ENCODE measurements at places on chromosomes 4 and X.

DNA sequence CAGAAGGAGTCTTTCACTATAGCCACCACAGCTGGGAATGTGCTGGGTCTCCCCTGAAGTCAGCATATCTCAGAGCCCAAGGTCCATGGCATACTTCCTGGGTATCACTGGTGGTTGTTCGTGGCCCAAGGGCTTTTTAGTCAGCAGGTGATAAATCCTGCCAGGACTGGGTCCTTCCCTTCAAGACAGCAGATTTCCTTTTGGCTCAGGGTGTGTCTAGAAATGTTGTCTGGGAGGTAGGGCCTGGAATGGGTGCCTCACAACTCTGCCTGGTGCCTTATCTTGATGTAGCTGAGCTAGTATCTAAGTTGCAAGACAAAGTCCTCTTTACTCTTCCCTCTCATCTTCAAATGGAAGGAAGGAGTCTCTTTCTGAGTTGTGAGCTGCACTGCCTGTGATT lies 102.4 kb upstream of the TMLHE start:
- no peak for DNase-seq

- no peak for DNase-seq
Observed at GRCh38 chrX:68945603-68946228, 116.9 kb downstream of the EFNB1 start.

DNA sequence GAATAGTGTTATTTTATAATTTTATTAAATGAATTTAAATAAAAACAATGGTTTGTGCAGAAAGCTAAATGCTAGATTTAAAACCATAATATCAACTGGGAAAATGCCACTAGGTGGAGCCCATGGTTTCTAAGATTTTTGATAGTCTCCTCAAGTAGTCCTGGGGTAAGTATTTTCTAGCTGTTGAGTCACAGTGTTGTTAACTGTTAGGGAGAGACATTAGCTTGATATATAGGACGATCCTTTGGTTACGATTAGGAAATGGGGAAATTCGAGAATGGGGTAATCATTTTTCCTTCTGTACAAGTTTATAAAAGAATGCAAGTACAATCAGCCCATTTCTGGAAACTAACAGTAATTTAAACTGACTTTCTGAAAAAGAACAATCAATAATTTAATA lies 378.4 kb downstream of the ANKRD50 start:
- DNase-seq, result no peak

- no peak for DNase-seq
Observed at GRCh38 chr4:87052615-87053014, 117.8 kb downstream of the AFF1 start.

GRCh38 chrX:150217609-150218008 lies 145.5 kb upstream of the MAMLD1 start:
- no peak for DNase-seq

GRCh38 chr4:7817877-7818398 lies 121.7 kb downstream of the AFAP1 start:
- no peak for DNase-seq

DNA sequence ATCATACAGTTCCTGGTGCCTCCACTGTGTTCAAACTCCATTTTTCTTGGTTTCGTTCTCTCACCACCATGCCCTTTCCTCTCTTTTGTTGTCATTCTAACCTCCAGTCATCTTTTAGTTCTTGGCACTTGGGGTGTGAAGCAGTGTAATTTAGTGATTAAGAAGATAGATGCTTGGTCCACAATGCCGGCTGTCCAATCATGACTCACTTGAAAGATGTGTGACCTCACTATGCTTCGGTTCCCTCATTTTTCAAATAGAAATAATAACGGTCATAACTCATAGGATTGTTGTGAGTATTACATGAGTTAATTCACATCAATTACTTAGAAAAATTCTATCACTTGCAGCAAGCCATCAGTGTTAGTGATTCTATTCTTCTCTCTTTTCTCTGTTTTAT lies 327.8 kb downstream of the ADGRL3 start:
- DNase-seq, result no peak

- no peak for DNase-seq
Observed at GRCh38 chrX:128653524-128654060, 601.4 kb upstream of the ACTRT1 start.

DNA sequence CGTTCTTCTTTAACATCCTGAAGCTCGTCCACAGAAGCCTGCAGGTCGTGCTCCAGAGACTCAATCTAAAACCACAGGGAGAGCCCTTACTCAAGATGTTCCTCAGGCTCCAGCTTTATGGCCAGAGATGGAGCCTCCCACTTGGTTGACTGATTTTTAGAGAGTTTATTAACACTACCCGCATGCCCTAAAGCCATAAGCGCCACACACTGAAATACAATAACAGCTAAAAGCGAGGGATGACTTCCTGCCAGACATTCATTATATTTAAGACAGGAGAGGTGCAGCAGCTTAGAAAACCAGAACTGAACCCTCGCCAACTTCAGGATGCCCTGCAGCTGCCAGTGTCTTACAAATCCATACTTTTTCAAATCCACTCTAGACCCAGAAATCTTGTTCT lies 42.0 kb downstream of the SOD3 start:
- no peak for DNase-seq

GRCh38 chr4:75786526-75786925 lies 62.1 kb downstream of the USO1 start:
- DNase-seq, result no peak

DNA sequence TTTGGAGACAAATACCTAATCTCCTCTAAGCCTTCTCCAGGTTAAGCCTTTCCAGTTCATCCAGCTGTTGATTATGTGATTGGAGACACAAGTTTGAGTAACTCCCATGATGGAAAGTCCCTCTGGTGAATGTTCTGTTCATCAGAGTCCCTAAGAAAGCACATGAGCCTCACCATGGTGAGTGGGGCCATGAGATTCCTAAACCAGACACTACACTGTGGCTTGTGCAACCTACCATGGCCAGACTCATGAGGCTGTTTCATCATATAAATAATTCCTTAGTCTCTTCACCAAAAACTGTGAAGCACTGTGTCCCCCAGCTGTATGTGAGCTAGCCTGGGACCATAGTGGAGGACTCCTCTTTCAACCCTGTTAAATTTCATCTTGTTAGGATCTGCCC lies 14.4 kb downstream of the PKD2 start:
- no peak for DNase-seq

DNA sequence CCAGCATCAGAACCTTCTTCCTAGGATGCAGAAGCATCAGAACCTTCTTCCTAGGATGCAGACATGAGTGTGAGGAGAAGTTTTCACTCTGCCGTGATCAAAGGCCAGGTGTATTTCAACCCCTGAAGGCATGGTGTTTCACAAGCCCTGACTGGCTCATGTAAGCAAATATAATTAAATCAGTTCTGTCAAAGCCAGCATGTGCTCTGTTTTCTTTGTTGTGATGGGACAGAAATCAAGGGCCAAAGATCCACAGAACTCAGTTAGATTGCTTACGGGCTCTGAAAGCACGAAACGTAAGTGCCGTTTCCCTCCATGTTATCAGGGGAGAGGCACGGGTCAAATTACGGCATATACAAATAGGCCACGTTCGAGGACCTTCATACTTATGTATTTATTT lies 32.0 kb upstream of the CLDN24 start:
- no peak for DNase-seq

DNA sequence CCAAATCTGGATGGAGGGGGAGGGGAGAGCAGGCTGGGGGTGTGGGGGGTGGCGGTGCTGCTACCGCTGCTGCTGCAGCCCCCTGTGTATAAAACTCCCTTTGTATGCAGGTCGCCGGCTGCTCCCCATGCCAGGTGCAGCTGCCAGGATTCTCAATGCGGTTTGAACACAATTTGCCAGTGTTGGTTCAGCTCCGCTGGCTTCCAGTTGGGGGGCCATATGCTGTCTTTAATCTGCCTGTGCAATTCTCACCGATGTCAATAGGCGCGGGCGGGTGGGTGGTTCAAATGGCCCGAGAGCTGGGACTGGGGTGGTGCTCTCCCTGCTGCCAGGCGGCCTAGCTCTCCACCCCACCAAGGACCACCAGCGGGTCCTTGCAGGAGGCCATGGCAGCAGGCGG lies 257.6 kb downstream of the BCOR start:
- DNase-seq, result no peak

DNA sequence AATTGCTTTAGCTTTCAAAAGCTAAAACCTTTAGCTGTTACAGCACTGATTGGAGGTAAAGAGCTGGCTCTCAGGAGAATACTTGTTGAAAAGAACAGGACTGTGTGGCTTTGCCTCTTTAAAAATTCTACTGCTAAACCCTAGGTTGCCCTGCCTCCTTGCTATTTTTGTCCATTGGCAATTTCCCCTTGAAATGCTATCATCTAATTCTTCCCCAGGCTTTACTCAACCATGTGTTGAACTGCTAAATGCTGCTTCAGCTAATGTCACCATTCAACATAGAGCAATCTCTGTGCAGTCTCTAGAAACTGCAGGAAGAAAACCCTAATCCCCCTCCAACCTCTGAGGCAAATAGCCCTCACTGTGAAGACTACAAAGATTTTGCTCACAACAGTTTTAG lies 203.7 kb upstream of the ARX start:
- no peak for DNase-seq

- no peak for DNase-seq
Observed at GRCh38 chr4:111499706-111500105, 645.5 kb upstream of the FAM241A start.

DNA sequence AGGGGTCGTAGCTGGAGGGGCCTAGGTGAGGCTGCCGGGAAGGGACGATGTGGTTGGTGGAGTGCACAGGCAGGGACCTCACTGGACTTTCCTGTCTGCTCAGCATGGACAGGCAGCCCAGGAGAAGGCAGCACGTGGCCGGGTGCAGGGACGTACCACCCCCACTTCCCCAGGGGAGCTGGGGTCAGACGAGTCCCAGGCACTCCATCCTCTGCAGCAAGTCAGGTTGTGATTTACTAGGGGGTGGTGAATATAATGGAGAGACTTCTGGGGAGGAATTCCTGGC lies 1.5 kb upstream of the CTBP1 start:
- DNase-seq, result no peak

- DNase-seq, result no peak
Observed at GRCh38 chr4:16289897-16290554, 63.8 kb upstream of the TAPT1 start.

DNA sequence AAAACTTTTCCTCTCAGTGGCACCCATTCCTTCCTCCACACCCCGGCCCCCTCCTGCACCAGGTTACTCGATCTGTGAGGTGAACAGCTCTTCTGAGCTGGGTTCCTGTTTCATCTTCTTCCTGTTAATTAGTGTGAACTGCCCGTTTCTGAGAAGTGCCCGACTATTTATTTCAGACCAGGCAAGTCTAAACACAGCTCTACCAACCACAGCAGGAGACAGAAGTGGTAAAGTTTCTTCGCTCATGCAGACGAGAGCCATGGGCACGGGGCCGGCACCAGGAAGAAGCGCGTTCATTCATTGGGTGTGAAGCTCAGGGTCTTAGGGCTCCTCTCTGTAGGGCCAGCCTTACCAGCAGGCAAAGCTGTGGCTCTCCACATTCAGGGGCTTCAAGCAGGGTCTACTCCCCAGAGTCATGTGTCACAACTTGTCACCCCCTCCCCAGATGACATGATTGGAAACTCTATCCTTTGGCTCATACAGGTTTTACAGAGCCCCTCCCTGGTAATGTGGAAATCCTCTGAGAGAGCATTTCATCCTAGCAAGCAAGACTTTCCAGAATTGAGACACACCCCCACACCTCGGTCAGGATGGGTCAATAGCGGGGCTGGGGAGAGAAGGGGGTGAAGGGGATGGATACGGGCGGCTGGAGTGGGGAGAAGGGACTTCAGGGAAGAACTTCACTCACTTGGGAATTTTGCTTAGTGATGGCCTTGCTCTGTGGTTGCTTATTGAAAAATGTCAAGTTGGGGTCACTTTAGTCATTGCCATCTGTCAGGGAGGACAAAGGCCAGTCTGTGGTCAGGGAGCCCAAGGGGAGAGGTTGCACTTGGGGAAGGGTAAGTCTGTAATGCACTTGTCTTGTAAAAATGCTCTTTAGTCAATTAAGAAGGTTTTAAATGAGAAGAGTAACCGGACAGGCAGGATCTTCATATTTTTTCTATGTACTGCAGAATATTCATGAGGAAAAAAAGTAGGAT lies 121.6 kb upstream of the TRIM2 start:
- DNase-seq, result no peak

DNA sequence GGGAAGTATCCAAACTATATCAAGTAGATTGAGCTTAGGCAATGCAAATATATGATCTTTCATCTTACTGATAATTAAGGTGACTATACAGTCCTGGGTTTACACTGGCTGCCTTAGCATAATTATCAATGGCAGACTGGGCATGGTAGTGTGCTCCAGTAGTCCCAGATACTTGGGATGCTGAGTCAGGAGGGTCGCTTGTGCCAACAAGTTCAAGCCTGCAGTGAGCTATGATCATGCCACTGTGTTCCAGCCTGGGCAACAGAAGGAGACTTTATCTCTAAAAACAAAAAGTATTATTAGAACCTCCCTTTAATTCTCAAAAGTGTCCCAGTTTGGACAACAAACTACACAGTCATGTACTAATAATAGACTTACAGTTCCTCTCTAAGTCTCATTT lies 99.4 kb upstream of the RASGEF1B start:
- DNase-seq, result no peak

DNA sequence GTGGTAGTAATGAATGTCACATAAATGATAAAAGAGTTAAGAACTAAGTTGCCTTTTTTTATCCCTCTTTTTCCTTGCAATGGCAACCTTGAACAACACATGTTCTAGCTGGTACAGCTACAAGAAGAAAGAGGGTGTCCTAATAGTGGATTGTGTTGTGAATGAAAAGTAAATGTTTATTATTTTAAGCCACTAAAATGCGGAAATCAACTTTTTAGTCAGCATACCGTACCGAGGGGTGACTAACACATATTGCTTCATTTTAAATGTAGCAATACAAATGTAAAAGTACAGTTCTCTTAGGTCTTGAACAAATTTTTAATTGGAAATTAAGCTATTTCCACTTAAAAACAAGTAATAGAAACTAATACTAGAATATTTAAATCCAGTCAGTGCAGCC lies 17.7 kb upstream of the AP1AR start:
- DNase-seq, result no peak

DNA sequence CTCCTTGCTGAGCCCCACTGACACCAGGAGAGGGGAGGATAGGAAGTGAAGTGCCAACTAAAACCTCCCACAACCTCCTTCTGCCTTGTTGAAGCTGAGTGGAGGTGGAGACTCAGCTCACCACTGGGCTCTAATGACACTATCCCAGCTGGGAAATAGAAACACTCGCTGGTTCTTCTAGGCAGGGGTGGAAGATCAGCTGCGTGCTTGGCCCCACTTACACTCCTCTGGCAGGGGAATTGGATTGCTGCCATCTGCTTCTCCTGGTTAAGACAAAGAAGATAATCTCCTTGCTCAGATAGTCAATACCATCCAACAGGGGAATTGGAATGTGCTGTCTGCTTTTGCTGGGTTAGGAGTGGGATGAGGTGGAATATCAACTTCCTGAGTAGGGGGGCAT lies 392.5 kb downstream of the ZNF674 start:
- no peak for DNase-seq

Data from CD4-positive, alpha-beta T cell treated with Interleukin-15 for 1 hour (primary cell).